ENCODE measurements at places on chromosomes 1 and 21.
A peak's percentile ranks its signal among the peaks of the same experiment; 100 is the strongest.

DNA sequence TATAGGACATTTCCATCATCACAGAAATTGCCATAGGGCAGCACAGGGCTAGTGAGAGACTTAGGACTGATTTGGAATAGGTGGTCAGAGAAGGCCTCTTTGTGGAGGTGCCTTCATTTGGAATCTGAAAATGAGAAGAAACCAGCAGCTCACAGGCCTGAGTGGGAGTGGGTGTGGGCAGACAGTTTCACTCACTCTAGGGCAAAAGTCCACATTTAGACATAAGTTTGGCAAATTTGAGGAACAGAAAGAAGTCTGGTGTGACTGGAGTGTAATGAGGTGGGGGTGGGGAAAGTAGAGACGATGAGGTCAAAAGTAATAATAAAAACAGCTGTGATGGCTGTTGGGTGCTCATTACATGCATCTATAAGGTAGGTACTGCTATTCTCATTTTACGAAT, 22.4 kb upstream of the BCAR3 start:
- DNase-seq = no peak

DNA sequence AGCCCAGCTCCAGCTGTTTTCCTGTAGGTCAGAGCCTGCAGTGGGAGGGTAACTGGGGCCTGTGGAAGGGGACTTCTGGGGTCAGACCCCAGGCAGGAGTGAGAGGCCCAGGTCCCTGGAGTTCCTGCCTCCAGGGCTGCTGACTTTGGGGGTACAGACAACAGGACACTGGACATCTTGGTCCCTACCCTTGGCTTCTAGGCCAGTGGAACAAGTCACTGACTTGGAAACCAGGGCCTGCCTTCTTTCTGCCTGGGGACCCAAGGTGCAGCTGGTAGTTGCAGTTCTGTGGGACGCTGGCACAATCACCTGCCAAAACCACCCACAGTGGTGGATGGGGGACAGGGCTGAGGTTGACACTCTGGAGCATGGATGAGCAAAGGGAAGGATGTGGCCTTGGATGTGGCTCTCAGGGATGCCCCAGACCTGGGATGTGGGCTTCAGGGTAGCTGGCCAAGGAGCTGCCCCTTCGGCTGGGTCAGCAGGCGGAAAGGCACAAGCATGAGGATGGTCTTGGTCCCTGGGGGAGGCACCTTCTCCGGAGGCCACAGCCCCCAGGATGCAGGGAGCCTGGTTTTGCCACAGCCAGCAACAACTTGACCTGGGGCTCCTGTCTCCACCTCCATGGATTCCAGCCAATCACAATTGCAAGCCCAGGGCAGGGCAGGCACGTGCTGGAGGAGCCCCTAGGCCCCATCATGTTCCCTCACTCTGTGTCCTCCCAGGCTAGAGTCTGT, 5.8 kb downstream of the JMJD4 start:
- DNase-seq = no peak

- no peak for DNase-seq
Measured at GRCh38 chr1:59506952-59507351, 210.1 kb downstream of the FGGY start.

DNA sequence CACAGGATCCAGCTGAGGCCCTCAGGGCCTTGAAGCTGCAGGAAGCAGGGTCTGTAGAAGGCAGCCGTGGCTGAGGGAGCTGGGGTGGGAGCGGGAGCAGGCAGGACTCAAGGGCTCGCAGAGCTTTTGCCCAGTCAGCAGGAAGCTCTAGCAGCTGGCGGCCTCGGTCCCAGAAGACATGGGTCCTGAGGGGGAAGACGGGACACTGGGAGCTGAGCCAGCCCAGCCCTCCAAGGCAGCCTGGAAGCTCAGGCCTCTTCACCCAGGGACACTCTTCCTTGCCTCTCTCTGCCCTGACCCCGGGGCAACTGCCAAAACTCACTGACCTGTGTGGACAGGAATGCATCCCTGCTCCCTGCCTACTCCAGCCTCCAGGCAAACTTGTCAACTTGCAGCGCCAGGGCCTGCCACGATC, 8.9 kb downstream of the ADGRB2 start:
- DNase-seq = no peak

GRCh38 chr1:24341260-24341659, 22.1 kb downstream of the GRHL3 start:
- no peak for DNase-seq

GRCh38 chr1:68970571-68970970, 473.7 kb upstream of the DEPDC1 start:
- no peak for DNase-seq

GRCh38 chr1:170596701-170597100, 64.7 kb downstream of the GORAB start:
- DNase-seq = no peak

- peak; percentile 3 for DNase-seq
Measured at GRCh38 chr1:106465666-106466065, 590.8 kb upstream of the PRMT6 start.

DNA sequence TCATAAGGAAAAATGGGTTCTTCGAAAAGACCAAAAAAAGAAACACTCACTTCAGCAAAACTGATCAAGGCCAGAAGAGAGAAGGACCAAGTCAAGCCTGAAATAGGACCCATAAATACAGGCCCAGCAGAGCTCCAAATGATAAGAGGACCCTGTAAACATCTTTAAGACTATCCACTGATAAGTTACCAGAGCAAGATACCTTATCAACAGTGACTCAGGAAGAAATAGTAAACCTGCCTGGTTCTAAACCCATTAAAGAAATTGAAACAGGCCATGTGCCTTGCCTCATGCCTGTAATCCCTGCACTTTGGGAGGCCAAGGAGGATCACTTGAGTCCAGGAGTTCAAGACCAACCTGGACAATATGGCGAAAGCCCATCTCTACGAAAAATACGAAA, 81.8 kb upstream of the ERRFI1 start:
- DNase-seq = no peak
